ENCODE measurements at places on chromosomes 11 and 22. TPM values are rescaled to one million over a fixed set of nuclear protein-coding genes. Genes with fewer than 3 reads are reported as not detected.
A peak's percentile ranks its signal among the peaks of the same experiment; 100 is the strongest.

DNA sequence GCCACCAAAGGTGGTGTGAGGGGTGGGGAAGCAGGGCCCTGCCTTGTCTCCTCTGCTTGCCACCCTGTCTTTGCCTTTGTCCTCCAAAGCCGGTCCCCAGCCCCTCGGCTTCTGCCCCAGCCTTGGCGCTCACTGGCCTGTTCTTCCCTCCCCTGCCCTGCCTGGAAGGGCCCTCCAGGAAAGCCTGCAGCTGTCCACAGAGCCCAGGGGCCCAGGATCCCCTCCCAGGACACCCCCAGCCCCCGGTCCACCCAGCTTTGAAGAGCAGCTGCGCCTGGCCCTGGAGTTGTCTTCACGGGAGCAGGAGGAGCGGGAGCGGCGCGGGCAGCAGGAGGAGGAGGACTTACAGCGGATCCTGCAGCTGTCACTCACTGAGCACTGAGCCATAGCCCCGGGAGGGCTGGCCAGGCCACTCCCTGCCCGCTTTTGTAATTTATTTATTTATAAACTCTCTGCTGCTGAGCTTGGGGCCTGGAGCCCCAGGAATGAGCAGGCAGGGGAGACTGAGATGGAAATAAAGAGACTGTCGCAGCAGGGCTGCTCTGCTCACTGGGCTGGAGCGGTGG, 1.3 kb upstream of the SSH3 start:
- H3K27me3 ChIP-seq: no peaks in the 10 kb centered on the region
- H3K27ac ChIP-seq: peak overlapping the region; percentile 85
- H3K4me3 ChIP-seq: peak overlapping the region; percentile 98
- peak; percentile 73 for DNase-seq

- H3K27me3 ChIP-seq: no peaks in the 10 kb centered on the region
- H3K4me3 ChIP-seq: no peak overlapping the region
- DNase-seq: no peak
- H3K27ac ChIP-seq: no peak overlapping the region
- H3K36me3 ChIP-seq: no peaks in the 10 kb centered on the region
These were observed 29.5 kb downstream of the PPFIBP2 start for GRCh38 chr11:7543302-7543701.

GRCh38 chr11:86184728-86185380, 59.7 kb upstream of the EED start:
- peaks cover 15% of the 10 kb centered on the region for H3K4me1 ChIP-seq
- no peak for DNase-seq
- H3K27me3 ChIP-seq: no peaks in the 10 kb centered on the region
- H3K36me3 ChIP-seq: no peaks in the 10 kb centered on the region

DNA sequence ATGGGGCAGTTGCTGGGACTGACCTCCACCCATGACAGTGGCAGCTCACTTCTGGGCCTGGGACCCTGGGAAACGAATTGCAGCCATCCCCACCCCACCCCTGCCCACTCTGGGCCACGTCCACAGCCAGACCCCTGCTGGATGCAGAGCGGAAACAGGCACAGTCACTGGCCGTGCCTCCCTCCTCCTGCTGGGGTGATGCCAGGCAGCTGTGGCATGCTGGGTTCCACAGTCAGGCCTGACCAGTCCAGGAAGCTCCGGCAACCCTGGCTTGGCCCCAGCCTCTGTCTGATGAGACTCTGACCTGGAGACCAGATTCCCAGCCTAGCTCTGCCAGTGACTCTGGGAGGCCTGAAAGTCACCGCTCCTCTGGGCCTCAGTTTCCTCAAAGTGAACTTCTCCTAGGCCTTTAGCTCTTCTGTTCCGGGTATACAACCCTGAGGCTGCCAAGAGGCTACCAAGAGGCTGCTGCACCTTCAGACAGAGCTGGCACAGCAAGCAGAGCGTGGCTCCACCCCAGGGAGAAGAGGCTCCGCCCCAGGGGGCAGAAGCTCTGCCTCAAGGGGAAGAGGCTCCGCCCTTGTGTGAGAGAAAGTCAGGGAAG, 8.9 kb downstream of the SULT4A1 start:
- peaks cover 30% of the 10 kb centered on the region for H3K27me3 ChIP-seq
- H3K4me1 ChIP-seq: no peaks in the 10 kb centered on the region
- no peaks in the 10 kb centered on the region for H3K36me3 ChIP-seq
- no peak overlapping the region for H3K27ac ChIP-seq
- no peak for DNase-seq
- H3K4me3 ChIP-seq: no peak overlapping the region

SLC17A6 gene
- not detected for total RNA-seq

GRCh38 chr11:130554241-130555055, 106.0 kb downstream of the ADAMTS15 start:
- H3K4me3 ChIP-seq: no peak overlapping the region
- DNase-seq: no peak
- H3K27me3 ChIP-seq: no peaks in the 10 kb centered on the region
- H3K4me1 ChIP-seq: peaks cover 28% of the 10 kb centered on the region
- no peak overlapping the region for H3K27ac ChIP-seq

- no peak overlapping the region for H3K4me3 ChIP-seq
- no peak overlapping the region for H3K27ac ChIP-seq
- no peaks in the 10 kb centered on the region for H3K27me3 ChIP-seq
These were observed 563.1 kb downstream of the METTL15 start for GRCh38 chr11:28671274-28671673.

NAT10 gene
- 37.3 TPM for total RNA-seq

DNA sequence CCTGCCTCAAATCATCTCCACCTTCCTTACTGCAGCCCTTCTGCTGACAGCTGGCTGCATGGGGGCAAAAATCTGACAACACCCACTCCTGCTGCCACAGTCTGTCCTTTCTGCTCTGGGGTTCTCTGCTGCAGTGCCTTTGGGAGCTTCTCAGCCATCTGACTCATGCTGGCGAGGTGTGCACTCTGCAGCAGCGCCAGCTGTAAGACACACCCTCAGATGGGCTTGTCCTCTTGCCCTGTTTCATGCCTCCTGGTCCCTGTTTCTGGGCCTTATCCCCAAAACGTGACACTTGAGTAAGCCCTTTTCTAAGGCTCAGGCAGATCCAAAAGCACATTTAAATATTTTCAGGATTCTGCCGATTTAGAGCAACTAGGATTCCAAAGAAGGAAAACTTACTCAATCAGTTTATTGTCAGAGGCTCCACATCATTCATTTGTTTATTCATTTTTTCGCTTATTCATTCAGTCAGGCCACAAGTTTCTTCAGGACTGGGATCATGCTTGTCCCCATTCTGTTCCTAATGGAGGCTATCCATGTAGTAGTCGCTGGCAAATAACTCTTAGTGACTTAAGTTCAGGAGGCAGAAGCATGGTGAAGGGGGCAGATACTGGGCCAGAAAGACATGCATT, 60.2 kb downstream of the SMIM38 start:
- no peak overlapping the region for H3K4me3 ChIP-seq
- no peaks in the 10 kb centered on the region for H3K27me3 ChIP-seq
- no peaks in the 10 kb centered on the region for H3K4me1 ChIP-seq

SLC15A3 gene
- total RNA-seq: 199 TPM

DNA sequence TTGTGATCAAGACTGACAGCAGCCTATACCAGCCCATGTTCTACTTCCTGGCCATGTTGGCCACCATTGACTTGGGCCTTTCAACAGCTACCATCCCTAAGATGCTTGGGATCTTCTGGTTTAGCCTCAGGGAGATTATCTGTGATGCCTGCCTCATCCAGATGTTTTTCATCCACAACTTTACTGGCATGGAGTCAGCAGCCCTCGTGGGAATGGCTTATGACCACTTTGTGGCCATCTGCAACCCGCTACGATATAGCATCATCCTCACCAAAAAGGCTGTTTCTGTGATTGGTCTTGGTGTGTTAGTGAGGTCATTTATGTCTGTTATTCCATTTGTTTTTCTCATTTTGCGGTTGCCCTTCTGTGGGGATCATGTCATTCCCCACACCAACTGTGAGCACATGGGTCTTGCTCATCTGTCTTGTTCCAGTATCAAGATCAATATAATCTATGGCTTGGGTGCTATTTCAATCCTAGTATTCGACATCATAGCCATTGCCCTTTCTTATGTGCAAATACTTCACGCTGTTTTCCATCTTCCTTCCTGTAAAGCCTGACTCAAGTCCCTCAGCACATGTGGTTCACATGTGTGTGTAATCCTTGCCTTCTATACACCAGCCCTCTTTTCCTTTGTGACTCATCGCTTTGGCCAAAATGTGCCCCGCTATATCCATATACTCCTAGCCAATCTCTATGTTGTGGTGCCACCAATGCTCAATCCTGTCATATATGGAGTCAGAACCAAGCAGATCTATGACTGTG, 23.6 kb downstream of the OR52E1 start:
- H3K27ac ChIP-seq: no peak overlapping the region
- no peaks in the 10 kb centered on the region for H3K27me3 ChIP-seq
- DNase-seq: no peak
- H3K36me3 ChIP-seq: no peaks in the 10 kb centered on the region

DNA sequence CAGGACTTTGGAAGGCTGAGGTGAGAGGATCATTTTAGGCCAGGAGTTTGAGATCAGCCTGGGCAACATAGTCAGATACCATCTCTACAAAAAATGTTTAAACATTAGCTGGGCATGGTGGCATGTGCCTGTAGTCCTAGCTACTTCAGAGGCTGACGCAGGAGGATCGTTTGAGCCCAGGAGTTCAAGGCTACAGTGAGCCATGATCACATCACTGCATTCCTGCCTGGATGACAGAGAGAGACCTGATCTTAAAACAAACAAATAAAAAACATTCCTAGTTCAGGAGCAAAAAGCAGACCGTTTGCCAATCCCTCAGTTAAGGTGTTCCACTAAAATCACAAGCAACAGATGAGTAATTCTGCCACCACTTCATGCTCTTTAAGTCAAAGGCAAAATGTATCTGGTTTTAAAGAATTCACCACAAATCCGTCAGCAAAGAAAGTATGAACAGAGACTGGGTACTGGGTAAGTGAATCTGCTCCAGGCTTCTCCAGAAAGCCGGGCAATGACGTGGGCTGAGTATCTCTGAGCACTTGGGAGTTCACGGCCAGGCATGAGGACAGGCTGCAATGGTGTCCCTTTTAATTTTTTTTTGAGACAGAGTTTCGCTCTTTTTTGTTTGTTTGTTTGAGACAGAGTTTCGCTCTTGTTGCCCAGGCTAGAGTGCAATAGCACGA, 19.5 kb downstream of the CLTCL1 start:
- H3K27ac ChIP-seq: no peak overlapping the region
- H3K36me3 ChIP-seq: no peaks in the 10 kb centered on the region
- H3K4me1 ChIP-seq: no peaks in the 10 kb centered on the region
- DNase-seq: no peak
- no peak overlapping the region for H3K4me3 ChIP-seq

DNA sequence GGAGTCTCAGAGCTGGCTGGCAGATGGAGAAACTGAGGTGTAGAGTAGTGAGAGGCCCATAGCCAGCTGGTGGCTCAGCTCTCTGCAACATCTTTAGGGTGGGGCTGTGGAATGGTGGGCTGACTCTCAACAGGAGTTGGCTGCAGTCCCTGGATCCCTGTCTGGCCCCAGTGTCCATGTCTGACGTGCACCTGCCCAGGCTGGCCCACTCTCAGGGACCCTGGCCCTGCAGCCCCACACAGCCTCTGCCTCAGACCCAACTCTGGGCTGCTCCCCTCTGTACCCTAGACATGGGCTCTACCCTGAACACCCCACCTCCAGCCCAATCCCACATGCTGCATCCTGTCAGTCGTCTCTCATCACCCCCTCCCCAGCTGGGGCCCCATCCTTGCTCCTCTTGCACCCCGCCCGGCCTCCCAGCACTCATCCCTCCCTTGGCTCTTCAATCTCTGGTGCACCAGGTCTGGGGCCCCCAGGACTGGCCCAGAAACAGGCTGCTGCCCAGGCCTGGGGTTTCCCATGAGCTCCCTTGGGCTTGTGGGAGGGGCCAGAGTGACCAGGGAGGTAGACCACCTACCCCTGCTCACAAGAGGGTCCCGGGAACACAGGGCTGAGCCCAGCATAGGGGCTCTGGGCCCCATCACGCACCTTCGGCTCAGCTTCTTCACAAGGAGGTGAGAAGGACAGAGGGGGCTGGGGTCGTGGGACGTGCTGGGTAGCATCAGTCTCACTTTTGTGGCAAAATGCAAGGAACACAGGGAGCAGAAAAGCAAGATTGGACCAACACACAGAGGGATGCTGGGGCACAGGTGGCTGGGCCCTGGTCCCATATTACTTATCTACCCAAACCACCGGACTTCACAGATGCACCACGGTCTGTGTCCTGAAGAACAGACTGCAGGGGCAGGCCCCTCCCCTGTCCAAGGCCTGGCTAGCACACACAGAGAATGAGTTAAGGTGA, 31.5 kb downstream of the ARVCF start:
- DNase-seq: no peak
- no peaks in the 10 kb centered on the region for H3K27me3 ChIP-seq
- peaks cover 4% of the 10 kb centered on the region for H3K36me3 ChIP-seq

MRGPRE gene
- total RNA-seq: not detected

DGAT2 gene
- total RNA-seq: 7.4 TPM

GRCh38 chr11:116895048-116895757, 57.8 kb upstream of the APOA1 start:
- no peak overlapping the region for H3K4me3 ChIP-seq
- H3K36me3 ChIP-seq: peaks cover 54% of the 10 kb centered on the region

GRCh38 chr11:66800720-66801428, 42.4 kb upstream of the RCE1 start:
- no peak overlapping the region for H3K27ac ChIP-seq
- no peaks in the 10 kb centered on the region for H3K36me3 ChIP-seq
- DNase-seq: no peak
- H3K4me3 ChIP-seq: no peak overlapping the region
- H3K4me1 ChIP-seq: no peaks in the 10 kb centered on the region
- H3K27me3 ChIP-seq: no peaks in the 10 kb centered on the region

- H3K4me3 ChIP-seq: no peak overlapping the region
- no peaks in the 10 kb centered on the region for H3K36me3 ChIP-seq
- H3K27me3 ChIP-seq: peaks cover 3% of the 10 kb centered on the region
- DNase-seq: peak; percentile 65
These were observed 16.5 kb upstream of the PRR5 start for GRCh38 chr22:44685384-44686056.

FXYD6 gene
- total RNA-seq: 61.2 TPM

DNA sequence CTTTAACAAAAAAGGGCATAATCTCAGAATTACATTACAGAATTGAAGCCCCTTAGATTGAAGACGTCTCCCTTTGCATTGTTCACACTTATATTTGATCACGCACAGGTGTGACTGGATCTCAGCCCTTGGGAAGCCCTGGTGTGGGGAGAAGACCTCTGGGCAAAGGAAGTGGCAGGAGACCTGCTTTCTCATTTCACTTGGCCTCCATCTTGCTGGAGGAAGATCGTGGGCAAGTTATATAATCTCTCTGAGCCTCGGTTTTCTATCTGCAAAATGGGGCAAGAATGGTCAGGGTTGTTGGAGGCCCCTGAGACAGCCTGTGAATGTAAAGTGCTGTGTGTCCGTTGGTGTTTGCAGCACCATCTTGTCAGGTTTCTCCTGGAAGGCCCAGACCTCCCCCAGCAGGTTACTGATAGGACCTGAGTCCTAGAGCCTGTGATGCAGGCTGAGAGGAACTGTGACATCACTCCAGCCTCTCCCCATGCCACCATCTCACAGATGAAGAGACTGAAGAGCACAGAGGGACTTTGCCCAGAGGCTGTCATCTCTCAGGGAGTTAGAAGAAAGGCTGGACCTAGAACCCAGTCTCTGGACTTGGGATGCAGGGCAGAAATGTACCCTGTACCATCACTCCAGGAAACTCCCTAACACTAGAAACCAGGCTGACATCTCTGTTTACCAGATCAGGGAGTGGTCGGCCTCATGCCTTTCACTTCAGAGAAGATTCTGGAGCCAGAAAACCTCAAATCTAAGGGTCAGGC, 1.1 kb upstream of the APOA1 start:
- peaks cover 12% of the 10 kb centered on the region for H3K36me3 ChIP-seq
- no peak for DNase-seq
- H3K27ac ChIP-seq: no peak overlapping the region
- H3K4me1 ChIP-seq: peaks cover 41% of the 10 kb centered on the region

GAL3ST3 gene
- total RNA-seq: not detected

NCAM1 gene
- 3.5 TPM for total RNA-seq

GRCh38 chr11:9951807-9952206, 287.9 kb downstream of the SWAP70 start:
- H3K27me3 ChIP-seq: no peaks in the 10 kb centered on the region
- no peaks in the 10 kb centered on the region for H3K36me3 ChIP-seq
- no peak overlapping the region for H3K27ac ChIP-seq

All from lower lobe of right lung (tissue), 2 donors.